ENCODE measurements at places on chromosomes 12 and 14. TPM values are rescaled to one million over a fixed set of nuclear protein-coding genes. Genes with fewer than 3 reads are reported as not detected.

GNG2 gene
- 1.2 TPM for total RNA-seq

ARMH4 gene
- not detected for total RNA-seq

MED13L gene
- 16.6 TPM for total RNA-seq

TMEM253 gene
- total RNA-seq, result 0.49 TPM

AHNAK2 gene
- 222 TPM for total RNA-seq

LRRK2 gene
- total RNA-seq, result 0.56 TPM

PPP1R13B gene
- 9.5 TPM for total RNA-seq

RNU6-8 gene
- total RNA-seq, result not detected

SLC35F4 gene
- total RNA-seq, result not detected

SLC2A14 gene
- 0.05 TPM for total RNA-seq

TSHR gene
- total RNA-seq, result not detected

KCNH3 gene
- 0.07 TPM for total RNA-seq

SLC41A2 gene
- 1.1 TPM for total RNA-seq

KRT8 gene
- total RNA-seq, result 425 TPM

RNFT2 gene
- total RNA-seq, result 0.14 TPM
